T47D (cell line): ENCODE measurements at places on chromosomes 12 and 14.

GRCh38 chr14:102508410-102508773, 1.2 kb downstream of the ANKRD9 start:
- peak; percentile 84 for DNase-seq

DNA sequence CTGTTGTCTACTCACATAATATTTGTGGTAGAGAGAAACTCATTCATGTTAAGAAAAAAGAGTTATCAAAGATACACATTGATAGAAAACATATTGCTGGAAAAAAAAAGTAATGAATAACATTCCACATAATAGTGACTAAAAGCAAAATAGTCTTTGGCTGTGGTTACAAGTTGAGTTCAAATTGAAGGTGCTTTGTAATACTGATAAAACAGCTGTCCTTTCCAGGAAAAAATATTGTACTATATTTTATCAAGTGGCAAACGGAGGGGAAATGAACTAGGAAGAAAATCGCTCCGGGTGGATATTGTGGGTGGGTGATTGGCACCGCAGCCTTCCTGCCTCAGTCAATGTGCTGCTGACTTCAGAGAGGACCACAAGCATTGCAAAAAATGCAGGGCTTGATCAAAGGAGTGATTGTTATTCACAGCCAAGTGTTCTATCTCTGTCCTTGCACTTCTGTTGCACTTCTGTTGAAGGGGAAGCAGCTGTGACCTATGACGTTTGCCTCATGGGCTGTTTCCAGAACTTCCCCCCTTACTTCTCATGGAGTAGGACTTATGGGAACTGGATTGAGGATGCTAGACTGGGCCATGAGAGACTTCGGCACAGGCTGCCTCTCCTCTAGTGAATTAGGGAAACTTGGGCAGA, 114.4 kb downstream of the VRK1 start:
- DNase-seq = no peak

DNA sequence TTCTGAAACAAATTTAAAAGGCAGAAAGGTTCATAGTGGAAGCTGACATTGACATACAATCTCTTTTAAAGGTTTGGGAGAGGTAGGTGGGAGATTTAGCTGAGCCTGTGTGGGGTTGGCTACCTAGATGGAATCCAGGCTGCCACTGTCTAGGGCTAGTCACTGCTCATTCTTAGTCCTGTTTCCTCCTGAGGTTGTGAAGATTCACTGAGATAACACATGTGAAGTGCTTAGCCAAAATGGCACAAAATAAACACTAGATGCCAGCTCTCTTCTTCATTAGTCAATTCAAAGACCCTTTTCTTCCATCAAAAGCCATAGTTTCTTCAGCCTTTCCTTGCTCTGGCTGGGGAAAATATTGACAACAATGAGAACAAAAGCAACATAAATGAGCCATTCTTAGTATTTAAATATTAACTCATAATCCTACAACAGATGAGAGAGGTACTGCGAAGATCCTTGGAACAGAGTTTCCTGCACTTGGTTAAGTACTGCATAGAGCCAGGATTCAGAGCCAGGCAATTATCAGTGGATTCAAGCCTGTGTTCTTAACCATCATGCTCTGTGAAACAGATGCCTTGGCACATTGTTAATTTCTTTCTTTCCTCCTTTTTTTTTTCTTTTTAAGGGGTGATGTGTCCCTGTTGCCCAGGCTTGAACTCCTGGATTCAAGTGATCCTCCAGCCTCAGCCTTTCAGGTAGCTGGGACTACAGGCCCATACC, 3.5 kb downstream of the MYF6 start:
- no peak for DNase-seq

DNA sequence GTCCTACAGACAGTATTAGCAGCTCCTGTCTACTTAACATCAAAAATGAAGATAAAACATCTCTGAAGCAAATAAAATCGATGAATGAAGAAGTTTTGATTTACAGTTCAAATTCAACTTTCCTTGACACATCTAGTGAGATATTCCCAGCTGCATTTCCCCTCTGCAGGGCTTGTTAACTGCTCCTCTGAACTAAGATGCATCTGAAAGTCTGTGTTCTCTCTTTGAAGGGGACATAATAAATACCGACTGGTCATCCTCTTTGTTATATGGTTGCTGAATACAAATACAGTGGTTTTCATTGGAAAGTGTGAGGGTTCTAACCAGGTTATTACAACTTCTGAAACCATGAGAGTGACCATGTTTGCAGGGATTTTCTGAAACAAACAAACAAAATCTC, 266.4 kb upstream of the SLC16A7 start:
- no peak for DNase-seq

DNA sequence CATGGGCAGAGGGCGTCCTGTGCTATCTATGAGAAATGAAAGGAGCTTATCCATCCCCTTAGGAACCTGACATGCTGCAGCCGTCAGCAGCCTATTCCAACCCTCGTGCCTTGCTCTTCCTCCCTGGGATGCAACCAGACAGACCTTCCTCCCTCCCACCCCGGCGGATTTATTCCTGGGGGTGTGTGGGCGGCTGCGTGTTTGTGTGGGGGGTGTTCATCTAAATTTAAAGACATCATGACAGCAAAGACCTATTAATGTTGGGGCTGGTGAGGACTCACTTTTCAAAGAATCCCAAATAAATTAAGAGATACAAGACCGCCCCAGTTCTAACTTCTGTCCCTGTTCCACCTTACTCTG, 52.0 kb downstream of the WSCD2 start:
- DNase-seq = no peak

DNA sequence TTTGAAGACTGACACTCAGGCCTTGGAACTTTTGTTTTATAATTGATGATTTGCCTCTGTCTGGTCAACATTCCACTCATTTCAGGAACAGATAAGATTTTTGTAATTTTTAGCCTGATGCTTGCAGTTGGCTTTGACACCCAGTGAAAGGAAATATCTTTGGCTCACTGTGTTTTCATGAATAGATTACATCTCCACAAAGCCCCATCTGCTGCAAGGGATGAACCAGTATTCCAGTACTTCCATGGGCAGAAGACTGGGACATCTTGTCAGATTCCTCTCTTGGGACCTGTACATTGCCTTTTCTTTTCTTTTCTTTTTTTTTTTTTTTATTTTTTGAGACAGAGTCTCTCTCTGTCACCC, 28.4 kb downstream of the GSG1 start:
- no peak for DNase-seq

- DNase-seq = no peak
Observed at GRCh38 chr12:29155079-29155478, 6.0 kb downstream of the FAR2 start.
